ENCODE measurements at places on chromosomes 7 and 10.

DNA sequence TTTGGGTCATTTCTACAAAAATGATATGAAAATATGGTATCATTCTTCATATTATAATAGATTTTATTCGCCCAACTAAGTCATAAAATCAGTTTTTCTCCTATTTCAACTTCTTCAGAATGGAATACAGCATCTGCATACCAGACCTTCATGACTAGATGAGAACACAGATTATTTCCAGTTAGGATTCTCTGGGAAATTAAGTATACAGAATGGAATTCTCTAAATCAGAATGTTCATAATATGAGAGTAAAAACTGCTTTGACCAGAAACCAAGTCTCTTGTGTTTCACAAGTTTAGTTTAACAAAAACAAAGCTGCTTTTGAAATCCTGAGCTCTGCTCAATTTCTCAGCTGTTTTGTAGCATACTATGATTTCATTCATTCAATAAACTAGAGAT is 160.3 kb upstream of the SEMA3A start:
- no peak for DNase-seq

DNA sequence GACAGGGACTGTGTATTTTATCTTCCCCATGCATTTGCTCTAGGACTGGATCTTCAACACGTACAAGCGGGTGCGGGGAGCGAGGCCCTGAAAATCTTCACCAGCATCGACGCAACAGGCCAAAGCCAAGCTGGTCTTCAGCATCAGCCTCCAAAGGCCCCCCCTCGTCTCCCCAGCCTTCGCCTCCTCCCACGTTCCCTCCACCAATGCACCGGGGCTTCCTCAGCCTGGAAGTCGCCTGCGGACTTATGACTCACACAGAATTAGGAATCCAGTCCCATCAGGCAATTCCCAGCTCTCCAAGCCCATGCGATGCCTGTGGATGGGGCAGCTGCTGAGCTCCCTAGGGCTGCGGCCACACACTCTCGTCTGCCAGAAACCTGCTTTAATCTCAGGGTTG is 36.3 kb upstream of the RNF32 start:
- no peak for DNase-seq

DNA sequence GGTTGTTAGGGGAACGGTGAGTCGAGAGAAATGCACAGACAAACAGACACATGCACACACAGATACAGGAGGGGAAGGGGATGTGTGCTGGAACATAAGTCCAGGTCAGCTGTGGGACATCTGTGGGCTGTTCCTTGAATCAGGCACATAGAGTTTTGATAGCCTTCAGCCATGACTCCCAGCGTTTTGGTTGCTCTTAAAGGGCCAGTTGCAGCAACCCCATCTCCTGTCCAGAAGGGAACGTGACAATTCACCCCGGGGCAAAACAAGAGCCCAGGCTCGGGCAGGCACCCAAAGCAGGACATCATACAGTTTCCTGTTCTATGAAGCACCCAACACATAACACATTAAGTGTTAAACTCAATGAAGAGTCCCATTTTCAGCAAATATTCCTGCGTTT is 9.6 kb downstream of the INSYN2A start:
- DNase-seq, result no peak

GRCh38 chr10:120782336-120782735 is 68.8 kb upstream of the WDR11 start:
- DNase-seq, result no peak

All from neural crest cell (in vitro differentiated cells).